ENCODE measurements at places on chromosomes 5 and 9. TPM values are rescaled to one million over a fixed set of nuclear protein-coding genes. Genes with fewer than 3 reads are reported as not detected.

Gene PCDHA5
- total RNA-seq = not detected

- no peaks in the 10 kb centered on the region for H3K4me1 ChIP-seq
- H3K4me3 ChIP-seq = no peak overlapping the region
- H3K36me3 ChIP-seq = peaks cover 6% of the 10 kb centered on the region
Measured at GRCh38 chr5:73296772-73297171, 123.8 kb downstream of the TMEM174 start.

- no peak overlapping the region for H3K27ac ChIP-seq
- H3K4me3 ChIP-seq = no peak overlapping the region
- no peak for DNase-seq
- H3K4me1 ChIP-seq = peaks cover 50% of the 10 kb centered on the region
- H3K27me3 ChIP-seq = no peaks in the 10 kb centered on the region
- peaks cover 1% of the 10 kb centered on the region for H3K36me3 ChIP-seq
Measured at GRCh38 chr5:14928661-14929060, 57.1 kb upstream of the ANKH start.

DNA sequence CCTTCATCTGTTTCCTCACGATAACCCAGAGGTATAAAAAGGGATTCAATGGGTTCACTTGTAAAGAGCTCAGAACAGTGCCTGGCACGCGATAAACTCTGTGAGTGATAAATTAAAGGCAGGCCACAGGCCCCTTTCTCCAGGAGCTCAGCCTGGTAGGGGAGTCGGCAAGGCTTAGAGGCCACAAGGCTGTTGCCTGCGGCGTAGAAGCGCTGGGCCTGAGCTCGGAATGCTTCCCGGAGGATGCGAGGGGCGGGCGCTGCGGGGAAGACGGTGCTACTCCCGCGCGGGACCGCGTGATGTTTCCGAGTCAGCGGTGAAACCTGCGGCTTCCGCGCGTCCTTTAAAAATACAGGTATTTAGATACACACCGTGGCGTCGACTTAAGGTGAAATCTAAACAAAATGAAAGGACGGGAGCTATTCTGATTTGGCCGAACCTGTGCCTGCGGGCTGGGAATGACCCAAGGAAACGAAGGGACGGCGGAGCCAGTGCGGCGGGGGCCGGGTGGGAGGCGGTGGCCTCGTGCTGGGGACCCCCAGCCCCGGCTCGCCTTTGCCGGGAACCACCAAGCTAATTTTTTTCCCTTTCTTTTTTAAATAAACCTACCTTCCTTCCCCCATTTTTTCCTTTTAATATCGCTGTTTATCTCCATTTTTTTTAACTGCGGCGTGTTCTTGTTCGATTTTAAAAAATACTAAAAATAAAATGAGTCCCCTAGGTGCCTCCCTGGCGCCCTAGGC lies 6.2 kb downstream of the NKX2-5 start:
- H3K4me1 ChIP-seq = peaks cover 4% of the 10 kb centered on the region
- H3K27ac ChIP-seq = no peak overlapping the region
- H3K36me3 ChIP-seq = peaks cover 6% of the 10 kb centered on the region
- H3K4me3 ChIP-seq = no peak overlapping the region
- peaks cover 62% of the 10 kb centered on the region for H3K27me3 ChIP-seq

- no peaks in the 10 kb centered on the region for H3K36me3 ChIP-seq
- no peak for DNase-seq
- no peak overlapping the region for H3K27ac ChIP-seq
Measured at GRCh38 chr5:106876665-106877194, 794.0 kb downstream of the EFNA5 start.

DNA sequence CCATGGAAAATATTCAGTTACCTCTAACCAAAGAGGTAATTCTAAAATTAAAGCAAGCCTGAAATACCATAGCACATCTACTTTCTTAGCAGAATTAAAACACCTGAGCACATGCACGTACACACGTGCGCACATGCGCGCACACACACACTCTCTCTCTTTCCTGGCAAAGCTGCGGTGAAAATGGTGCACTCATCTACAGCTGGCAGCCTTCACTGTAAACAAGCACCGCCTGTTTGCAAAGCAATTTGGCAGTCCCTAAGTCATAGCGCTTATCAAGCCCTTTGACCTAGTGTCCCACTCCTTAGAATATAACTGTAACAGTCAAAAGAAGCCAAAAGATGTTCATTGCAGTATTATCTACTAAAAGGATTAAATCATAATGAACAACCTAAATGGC lies 278.7 kb downstream of the DENND1A start:
- DNase-seq = no peak
- H3K4me3 ChIP-seq = no peak overlapping the region
- H3K4me1 ChIP-seq = peaks cover 7% of the 10 kb centered on the region
- peaks cover 5% of the 10 kb centered on the region for H3K27me3 ChIP-seq

- H3K27me3 ChIP-seq = peaks cover 5% of the 10 kb centered on the region
- H3K4me3 ChIP-seq = no peak overlapping the region
- peaks cover 4% of the 10 kb centered on the region for H3K36me3 ChIP-seq
- H3K27ac ChIP-seq = no peak overlapping the region
- H3K4me1 ChIP-seq = peaks cover 22% of the 10 kb centered on the region
- no peak for DNase-seq
Measured at GRCh38 chr5:87069974-87070608, 197.6 kb upstream of the RASA1 start.

- no peak overlapping the region for H3K27ac ChIP-seq
- H3K36me3 ChIP-seq = no peaks in the 10 kb centered on the region
- DNase-seq = no peak
- H3K27me3 ChIP-seq = peaks cover 14% of the 10 kb centered on the region
- H3K4me3 ChIP-seq = no peak overlapping the region
- H3K4me1 ChIP-seq = no peaks in the 10 kb centered on the region
Measured at GRCh38 chr9:90240541-90240940, 402.1 kb downstream of the DIRAS2 start.

- peaks cover 13% of the 10 kb centered on the region for H3K27me3 ChIP-seq
- H3K4me1 ChIP-seq = peaks cover 4% of the 10 kb centered on the region
- H3K36me3 ChIP-seq = no peaks in the 10 kb centered on the region
- DNase-seq = no peak
Measured at GRCh38 chr5:135211083-135211790, 177.2 kb upstream of the PITX1 start.

DNA sequence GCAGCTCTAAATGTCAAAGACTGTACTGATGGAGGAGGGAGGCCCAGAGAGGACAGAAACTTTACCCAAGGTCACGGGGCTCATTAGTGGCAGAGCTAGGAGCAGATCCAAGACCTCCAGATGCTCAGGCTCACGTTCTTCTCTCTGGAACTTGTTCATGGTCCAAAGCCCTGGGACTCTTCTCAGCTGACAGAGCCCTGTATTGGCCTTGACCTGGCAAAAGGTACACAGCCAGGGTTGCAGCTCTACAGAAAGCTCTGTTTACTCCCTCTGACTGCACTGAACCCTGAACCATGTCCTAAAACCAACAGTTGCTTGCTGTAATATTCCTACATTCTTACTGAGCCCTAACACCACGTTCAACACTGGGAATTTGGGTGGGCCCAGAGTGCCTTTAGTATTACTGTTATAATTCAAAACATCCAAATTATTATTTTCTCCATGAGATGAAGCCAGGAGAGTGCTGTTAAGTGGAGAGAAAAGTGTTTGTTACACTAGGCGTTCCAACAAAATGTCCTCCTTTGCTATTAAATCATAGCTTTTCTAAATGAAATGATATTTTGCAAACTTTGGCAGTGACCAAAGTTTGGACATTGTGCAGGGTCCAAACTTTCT lies 602.4 kb upstream of the CLINT1 start:
- H3K4me3 ChIP-seq = no peak overlapping the region
- no peaks in the 10 kb centered on the region for H3K27me3 ChIP-seq
- no peaks in the 10 kb centered on the region for H3K36me3 ChIP-seq
- peaks cover 6% of the 10 kb centered on the region for H3K4me1 ChIP-seq
- no peak for DNase-seq
- no peak overlapping the region for H3K27ac ChIP-seq

DNA sequence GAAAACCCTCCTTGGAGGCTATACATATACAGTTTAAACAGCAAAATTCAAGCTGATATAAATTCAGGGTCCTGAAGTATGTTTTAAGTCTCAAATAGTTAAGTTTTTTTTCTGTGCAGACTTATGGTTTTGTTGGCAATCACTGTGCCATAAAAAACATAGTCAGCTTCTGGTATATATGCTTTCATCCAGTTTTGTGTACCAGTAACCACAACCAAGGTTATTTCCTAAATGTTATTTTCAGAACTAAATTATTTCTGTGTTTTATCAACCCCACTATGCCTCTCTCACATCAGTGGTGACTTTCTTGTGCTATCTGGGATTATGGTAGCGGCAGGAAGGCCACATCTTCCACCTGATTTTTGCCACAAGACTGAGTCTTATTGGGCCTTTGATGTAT lies 107.7 kb upstream of the SMARCA2 start:
- H3K4me1 ChIP-seq = no peaks in the 10 kb centered on the region
- H3K36me3 ChIP-seq = no peaks in the 10 kb centered on the region
- no peak overlapping the region for H3K4me3 ChIP-seq

Gene LVRN
- total RNA-seq = not detected

Gene SH3PXD2B
- 0.26 TPM for total RNA-seq

- H3K4me3 ChIP-seq = peak overlapping the region; percentile 61
- peaks cover 14% of the 10 kb centered on the region for H3K36me3 ChIP-seq
- no peaks in the 10 kb centered on the region for H3K27me3 ChIP-seq
- H3K27ac ChIP-seq = peak overlapping the region; percentile 91
- H3K4me1 ChIP-seq = peaks cover 33% of the 10 kb centered on the region
Measured at GRCh38 chr9:125521462-125522327, 185.3 kb downstream of the MAPKAP1 start.

Gene FKTN
- 12.4 TPM for total RNA-seq

DNA sequence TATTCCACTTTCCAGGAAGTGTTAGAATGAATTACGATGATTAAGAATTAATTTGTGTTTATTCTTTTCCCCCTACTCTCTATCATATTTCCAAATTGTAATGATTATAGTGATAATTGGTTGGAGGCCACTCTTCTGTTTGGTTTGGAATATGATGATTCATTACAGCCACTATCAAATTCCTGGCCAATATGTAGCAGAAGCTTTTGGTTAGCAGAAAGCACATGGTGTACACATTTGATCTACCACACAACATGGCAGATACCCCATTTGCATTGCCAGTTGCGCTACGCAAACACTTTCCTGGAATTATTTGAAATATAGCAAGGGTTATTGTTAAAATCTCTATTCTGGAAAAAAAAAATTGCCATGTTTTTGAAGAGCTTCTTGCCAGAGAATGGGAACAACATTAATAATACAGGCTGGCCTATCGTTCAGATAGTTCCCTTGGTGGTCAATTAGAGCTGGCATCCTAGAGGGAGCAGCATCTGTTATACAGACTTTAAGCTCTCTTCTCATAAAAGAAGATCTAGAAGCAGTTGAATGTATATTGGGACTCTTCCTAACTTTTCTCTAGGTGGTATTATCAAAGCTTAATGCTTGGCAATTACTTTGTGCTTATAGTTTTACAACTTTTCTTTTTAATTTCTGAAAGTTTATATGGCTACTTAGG lies 455.0 kb upstream of the ACTBL2 start:
- peaks cover 3% of the 10 kb centered on the region for H3K27me3 ChIP-seq
- no peak for DNase-seq
- H3K36me3 ChIP-seq = no peaks in the 10 kb centered on the region
- no peaks in the 10 kb centered on the region for H3K4me1 ChIP-seq

- H3K4me1 ChIP-seq = no peaks in the 10 kb centered on the region
- no peak overlapping the region for H3K27ac ChIP-seq
- no peak overlapping the region for H3K4me3 ChIP-seq
- H3K36me3 ChIP-seq = no peaks in the 10 kb centered on the region
- H3K27me3 ChIP-seq = peaks cover 1% of the 10 kb centered on the region
Measured at GRCh38 chr5:485113-485945, 38.9 kb downstream of the SLC9A3 start.

- no peaks in the 10 kb centered on the region for H3K36me3 ChIP-seq
- DNase-seq = no peak
- peaks cover 6% of the 10 kb centered on the region for H3K27me3 ChIP-seq
- no peak overlapping the region for H3K4me3 ChIP-seq
Measured at GRCh38 chr9:136124976-136125692, 6.5 kb upstream of the TMEM250 start.

GRCh38 chr9:27460226-27461023 lies 63.7 kb upstream of the IFNK start:
- DNase-seq = no peak
- H3K27me3 ChIP-seq = no peaks in the 10 kb centered on the region
- H3K4me1 ChIP-seq = peaks cover 5% of the 10 kb centered on the region
- no peak overlapping the region for H3K27ac ChIP-seq

DNA sequence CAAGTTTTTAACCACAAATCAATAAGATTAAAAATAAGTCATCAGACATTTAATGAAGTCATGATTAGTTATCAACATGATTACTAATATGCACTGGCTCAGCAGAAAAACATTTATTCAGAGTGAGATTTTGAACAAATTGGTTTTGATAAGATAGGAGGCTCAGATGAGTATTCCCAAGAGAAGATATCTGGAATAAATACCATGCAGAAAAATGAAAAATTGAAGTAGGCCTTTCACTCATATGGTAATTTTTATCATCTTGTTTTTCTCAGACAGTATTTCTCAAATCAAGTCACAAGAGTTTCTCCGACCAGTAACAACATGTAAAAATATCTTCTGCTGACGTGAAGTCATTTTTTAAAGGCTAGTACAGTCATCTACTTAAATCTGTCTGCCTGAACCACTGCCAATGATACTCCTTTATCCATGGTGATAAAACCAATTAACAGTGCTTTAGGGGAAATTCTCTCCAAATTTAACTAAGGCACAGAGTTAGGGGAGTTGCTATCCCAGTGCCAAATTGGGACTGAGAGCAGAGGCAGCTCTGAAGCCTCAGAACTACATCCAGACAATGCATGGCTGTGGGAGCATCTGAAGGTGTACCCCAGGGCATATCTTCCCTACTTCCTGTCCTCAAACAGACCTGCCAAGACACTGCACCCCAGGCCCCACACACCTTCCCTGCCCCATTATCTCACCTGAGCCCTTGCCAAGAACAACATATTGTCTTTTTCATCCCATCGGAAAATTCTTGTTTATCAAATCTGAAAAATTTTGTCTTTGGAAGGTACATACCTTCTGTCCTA lies 105.5 kb upstream of the TSLP start:
- no peak overlapping the region for H3K27ac ChIP-seq
- no peaks in the 10 kb centered on the region for H3K4me1 ChIP-seq
- DNase-seq = no peak
- no peaks in the 10 kb centered on the region for H3K27me3 ChIP-seq
- H3K36me3 ChIP-seq = no peaks in the 10 kb centered on the region

GRCh38 chr5:119031011-119031886 lies 39.6 kb upstream of the DMXL1 start:
- peaks cover 2% of the 10 kb centered on the region for H3K36me3 ChIP-seq
- peak overlapping the region; percentile 56 for H3K27ac ChIP-seq
- peak overlapping the region; percentile 45 for H3K4me3 ChIP-seq
- H3K4me1 ChIP-seq = peaks cover 32% of the 10 kb centered on the region

GRCh38 chr9:134032456-134033222 lies 7.4 kb downstream of the BRD3OS start:
- H3K27me3 ChIP-seq = no peaks in the 10 kb centered on the region
- DNase-seq = no peak
- H3K36me3 ChIP-seq = peaks cover 15% of the 10 kb centered on the region
- no peak overlapping the region for H3K27ac ChIP-seq

GRCh38 chr9:84224246-84224645 lies 116.3 kb downstream of the SLC28A3 start:
- peaks cover 2% of the 10 kb centered on the region for H3K27me3 ChIP-seq
- no peaks in the 10 kb centered on the region for H3K4me1 ChIP-seq
- H3K36me3 ChIP-seq = no peaks in the 10 kb centered on the region
- H3K27ac ChIP-seq = no peak overlapping the region
